ENCODE measurements at places on chromosomes 16 and 17.
A peak's percentile ranks its signal among the peaks of the same experiment; 100 is the strongest.

DNA sequence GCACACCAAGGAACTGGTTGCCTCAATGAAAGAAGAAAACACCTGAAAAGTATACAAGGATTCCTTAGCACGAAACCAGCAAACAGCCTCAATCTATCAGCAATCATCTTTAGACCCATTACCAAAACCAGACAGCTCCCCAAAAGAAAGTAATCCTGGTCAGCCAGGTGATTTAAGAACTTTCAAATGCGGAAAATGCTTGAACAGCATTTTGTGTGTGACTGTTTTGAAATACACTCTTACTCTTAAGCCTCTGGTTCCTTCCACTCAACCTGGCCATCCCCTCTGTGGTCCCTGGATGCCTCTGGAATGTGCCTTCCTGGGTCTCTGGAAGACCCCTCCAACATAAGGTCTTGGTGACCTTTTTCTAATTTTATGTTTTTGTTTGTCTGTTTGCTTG, 70.5 kb upstream of the NOG start:
- no peak for DNase-seq

- no peak for DNase-seq
These were observed 119.4 kb downstream of the MGAT5B start for GRCh38 chr17:76987486-76988093.

DNA sequence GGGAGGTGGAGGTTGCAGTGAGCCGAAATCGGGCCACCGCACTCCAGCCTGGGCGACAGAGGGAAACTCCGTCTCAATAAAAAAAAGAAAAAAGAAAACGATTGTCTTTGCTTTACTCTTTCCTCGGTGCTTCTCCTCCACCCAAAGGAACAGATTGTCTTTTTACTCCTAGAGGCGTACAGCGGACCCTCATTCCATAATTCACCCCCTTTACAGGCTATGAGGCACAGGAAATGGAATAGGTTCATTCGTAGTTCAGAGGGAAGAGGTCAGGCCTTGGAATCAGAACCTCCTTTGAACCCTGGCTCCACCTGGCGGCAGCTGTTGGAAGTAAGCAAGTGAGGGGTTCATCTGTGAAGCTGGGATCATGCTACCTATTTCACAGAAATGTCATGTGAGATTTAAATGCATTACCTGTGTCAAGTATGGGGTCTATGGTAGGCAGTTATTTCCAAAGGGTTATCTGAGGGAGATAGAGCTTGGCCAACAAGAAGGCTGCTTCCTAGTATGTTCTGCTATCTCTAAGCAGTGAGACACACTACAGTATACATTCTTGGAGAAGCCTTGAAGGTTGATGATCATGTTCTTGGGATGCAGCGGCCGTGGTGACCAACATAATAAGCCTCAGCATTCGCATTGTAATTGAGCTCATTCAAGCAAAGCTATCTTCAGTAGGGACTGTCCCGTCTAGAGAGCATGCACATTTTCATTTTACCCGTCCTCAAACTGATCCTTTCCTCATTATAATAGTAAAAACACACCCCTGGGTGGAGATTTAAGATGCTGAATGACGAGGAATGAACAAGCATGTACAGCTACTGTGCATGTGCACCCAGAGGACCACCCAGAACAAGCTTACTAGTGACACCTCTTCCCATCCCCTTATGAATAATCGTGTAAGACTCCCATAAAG, 18.7 kb upstream of the ZNF689 start:
- DNase-seq: peak; percentile 97

GRCh38 chr17:63001689-63002394, 35.8 kb downstream of the TANC2 start:
- no peak for DNase-seq

DNA sequence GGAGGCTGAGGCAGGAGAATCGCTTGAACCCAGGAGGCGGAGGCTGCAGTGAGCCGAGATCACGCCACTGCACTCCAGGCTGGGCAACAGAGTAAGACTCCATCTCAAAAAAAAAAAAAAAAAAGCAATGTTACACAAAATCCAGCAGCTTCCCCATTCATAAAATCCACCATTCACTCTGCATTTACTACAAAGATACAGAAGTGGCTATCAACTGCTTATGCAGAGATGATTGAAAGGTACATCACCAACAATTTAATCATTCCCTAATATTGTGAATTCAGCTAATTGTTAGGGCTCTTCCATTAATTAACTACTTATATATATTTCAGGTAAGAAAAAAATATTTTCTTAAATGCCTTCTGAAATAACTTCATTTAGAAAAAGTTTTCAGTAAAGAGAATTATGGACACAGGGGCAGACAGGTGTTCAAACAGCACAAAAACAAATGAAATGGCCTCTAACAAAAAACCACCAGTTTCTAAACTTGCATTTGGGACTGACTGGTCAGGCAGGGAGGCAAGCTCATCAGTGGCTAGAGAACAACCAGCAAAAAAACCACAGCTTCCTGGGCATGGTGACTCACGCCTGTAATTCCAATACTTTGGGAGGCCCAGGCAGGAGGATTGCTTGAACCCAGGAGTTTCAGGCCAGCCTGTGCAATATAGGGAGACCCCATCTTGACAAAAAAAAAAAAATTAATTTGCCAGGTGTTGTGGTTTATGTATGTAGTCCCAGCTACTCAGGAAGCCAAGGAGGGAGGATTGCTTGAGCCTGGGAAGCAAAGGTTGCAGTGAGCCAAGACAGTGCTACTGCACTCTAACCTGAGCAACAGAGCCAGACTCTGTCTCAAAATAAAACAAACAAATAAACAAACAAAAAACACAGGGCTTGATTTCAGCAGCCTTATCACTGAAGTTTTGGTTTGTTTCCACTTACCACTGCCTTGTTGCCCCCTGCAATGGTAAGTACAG, 26.3 kb downstream of the ERN1 start:
- no peak for DNase-seq

DNA sequence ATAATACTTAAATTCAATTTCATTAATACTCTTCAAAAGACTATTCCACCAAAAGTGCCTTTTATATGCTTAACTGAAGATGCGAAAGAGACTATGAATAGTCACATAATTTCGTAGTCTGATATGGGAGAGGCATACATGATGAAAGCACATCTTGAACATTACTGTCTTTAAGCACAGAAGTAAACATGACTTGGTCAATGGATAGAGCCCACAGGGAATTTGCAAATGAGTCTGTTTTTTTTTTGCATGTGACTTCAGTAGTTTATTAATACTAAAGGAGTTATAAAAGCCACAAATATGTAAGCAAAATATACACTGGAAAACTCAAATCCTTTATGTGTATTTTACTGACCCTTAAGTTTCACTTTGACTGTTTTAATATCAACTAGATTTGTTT, 15.9 kb downstream of the ADPRM start:
- no peak for DNase-seq

GRCh38 chr17:82065193-82065637, 389 bp downstream of the DUS1L start:
- DNase-seq: no peak

Measured in stimulated activated CD4-positive, alpha-beta T cell treated with anti-CD3 and anti-CD28 coated beads, Interleukin-2, amount 100 ng/mL, for 24 hours (primary cell).